Skeletal muscle cell (primary cell): ENCODE measurements at places on chromosomes 7 and 10.

- DNase-seq: no peak
These were observed 91.3 kb upstream of the TMEM106B start for GRCh38 chr7:12119620-12120303.

- no peak for DNase-seq
These were observed 227.4 kb downstream of the TCERG1L start for GRCh38 chr10:131083915-131084790.

DNA sequence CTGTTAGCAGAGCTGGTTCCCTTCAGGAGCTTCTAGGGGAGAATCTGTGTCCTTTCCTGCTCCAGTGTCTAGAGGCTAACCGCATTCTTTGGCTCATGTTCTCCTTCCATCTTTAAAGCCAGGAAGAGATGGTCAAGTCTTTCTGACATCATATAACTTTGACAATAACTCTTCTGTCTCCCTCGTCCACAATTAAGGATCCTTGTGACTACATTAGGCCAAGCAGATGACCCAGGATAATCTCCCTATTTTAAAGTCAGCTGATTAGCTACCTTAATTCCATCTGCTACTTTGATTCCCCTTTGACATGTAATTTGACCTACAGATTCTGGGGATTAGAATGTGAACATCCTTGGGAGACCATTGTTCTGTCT, 28.1 kb upstream of the SLC26A4 start:
- no peak for DNase-seq

GRCh38 chr7:50226145-50226544, 78.4 kb upstream of the IKZF1 start:
- DNase-seq: no peak

DNA sequence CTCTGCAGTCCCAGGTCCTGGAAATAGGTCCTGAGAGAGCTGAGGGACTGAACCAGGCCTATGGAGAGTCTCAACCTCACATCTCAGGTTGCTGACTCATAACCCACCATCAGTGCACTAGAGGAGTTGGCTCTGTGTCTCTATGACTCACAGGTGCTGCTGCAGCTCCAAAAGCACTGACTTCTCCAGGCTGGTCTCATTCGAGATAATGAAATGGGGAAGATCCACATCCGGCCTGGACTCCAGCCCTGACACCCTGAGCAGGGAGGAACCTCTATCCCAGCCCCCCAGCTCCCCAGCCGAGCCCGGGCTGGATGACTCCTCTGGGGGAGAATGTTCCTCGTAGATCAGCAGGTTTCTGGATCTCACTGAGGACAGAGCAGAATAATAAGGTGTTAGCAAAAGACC, 35.5 kb upstream of the DGKI start:
- DNase-seq: peak; percentile 97
